Mucosa of gallbladder (tissue), 1 donor: ENCODE measurements at places on chromosomes 12 and 14. TPM values are rescaled to one million over a fixed set of nuclear protein-coding genes. Genes with fewer than 3 reads are reported as not detected.

DNA sequence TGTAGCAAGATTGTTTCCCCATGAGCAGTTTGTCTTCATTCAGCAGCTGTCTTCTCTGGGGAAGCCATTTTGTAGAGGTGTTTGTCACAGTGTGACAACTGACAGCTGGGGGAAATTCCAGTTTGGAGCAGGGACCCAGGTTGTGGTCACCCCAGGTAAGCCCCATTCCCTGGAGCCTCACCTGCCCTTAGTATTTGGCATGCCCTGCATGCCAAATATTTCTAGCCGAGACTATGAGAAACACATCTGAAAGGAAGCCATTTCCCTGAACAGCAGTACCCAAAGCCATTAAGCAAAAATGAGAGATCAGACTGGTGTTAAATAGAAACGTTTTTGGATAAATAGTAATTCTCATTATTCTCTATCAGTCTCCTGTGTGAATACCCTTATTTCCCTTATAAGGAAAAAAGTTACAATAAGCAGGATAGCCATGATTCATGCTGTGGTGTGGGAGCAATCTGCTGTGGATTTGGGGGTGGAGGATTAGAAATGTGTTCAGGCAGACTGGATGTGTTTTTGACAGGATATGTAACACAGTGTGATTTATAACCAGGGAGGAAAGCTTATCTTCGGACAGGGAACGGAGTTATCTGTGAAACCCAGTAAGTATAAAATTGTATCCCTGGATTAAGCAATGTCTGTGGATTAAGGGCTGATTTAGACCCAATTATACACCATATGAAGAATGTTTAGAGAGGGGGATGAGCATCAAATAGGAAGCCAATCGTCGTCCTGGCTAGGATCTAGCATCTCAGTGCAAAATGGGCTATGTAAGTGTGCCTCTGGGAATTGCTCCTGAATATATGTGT is 68.9 kb downstream of the DAD1 start:
- DNase-seq = no peak

GRCh38 chr14:103343164-103343879 is 9.3 kb downstream of the EIF5 start:
- no peak for DNase-seq

GRCh38 chr12:92581604-92582003 is 121.2 kb upstream of the PLEKHG7 start:
- DNase-seq = no peak

- peak; percentile 84 for DNase-seq
Measured at GRCh38 chr12:14884458-14884878, 1.2 kb downstream of the MGP start.

The CD4 gene
- 32.1 TPM for total RNA-seq

GRCh38 chr12:73106296-73106695 is 834.1 kb downstream of the TRHDE start:
- DNase-seq = no peak

DNA sequence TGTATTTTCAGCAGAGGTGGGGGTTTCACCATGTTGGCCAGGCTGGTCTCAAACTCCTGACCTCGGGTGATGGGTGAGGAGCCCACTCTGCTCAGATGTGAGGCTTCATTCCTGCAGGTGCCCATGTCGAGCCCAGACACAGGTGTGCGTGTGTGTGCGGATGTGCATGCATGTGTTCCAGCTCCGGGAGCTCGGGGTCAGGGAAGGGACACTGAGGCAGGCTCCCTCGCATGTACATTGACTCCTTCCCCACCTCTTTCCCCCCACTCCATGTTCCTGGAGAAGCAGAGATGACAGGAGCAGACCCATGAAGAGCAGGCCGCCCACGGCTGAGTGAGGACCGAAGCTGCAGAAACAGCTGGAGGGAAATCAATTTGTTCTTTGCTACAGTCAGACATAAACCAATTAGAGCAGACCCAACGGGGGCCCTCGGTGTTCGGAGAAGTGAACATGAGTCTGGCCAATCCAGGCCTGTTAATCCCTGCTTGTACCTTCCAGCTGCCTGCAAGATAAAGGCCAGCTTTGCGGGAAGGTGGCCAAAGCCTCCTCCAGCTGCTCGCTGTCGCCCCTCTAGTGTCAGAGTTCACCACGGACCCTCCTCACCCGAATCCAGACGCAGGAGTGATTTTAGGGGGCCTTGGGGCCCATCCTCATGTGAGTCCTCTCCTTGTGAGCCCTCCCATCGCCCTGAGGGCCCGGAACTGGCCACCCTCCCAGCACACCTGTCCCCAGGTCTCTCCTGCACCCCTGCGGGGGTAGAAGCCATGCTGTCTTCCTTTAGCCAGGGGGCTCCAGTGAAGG is 321.0 kb upstream of the RTL1 start:
- no peak for DNase-seq

The FSCB gene
- total RNA-seq = not detected

DNA sequence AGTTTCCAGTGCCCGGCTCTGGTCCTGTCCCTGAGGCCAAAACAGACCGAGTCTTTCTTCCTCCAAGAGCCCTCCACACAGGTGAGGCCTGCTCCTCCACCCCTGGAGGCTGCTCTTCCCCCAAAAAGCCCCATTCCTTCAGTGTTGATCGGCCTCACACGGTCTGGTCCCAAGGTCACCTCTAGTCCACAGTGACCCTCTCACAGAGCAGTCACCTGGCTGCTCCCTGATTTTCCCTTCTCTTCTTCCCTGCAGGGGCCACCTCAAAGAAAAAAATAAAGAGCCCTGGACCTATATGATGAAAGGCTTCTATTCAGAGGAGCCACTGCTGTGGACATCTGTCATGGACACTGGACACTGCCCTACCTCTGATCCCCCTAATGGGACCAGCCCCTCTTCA is 42.5 kb downstream of the TTC7B start:
- no peak for DNase-seq

The GZMH gene
- total RNA-seq = 2.0 TPM

GRCh38 chr12:41972598-41972997 is 172.1 kb downstream of the GXYLT1 start:
- no peak for DNase-seq

The CACNA1C gene
- total RNA-seq = 19.3 TPM
